ENCODE measurements at places on chromosomes 1 and 21.

GRCh38 chr1:111734426-111734825 lies 4.8 kb downstream of the INKA2 start:
- no peak for DNase-seq

DNA sequence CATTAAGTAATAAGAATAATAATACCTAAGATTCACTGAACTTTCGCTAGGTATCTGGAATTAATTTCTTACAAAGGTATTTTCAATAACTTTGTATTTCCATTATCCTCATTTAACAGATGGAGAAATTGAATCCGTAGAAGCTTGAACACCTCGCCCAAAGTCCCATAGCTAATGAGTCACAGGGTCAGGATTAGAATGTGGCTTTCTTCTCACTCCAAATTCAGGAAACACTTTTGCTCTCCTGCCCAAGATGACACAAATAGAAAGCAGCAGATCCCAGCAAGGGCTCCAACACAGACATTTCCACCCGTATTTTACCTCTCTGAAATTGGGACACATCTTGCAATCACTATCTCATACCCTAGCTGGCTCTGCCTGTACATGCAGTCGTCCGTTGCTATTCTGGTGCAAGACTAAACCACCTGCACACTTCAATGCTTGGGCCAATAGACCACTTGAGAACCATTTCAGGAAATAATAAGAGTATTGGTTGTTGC lies 125.9 kb upstream of the GREM2 start:
- DNase-seq: no peak

GRCh38 chr1:1954831-1955441 lies 35.9 kb upstream of the TMEM52 start:
- DNase-seq: peak; percentile 51

DNA sequence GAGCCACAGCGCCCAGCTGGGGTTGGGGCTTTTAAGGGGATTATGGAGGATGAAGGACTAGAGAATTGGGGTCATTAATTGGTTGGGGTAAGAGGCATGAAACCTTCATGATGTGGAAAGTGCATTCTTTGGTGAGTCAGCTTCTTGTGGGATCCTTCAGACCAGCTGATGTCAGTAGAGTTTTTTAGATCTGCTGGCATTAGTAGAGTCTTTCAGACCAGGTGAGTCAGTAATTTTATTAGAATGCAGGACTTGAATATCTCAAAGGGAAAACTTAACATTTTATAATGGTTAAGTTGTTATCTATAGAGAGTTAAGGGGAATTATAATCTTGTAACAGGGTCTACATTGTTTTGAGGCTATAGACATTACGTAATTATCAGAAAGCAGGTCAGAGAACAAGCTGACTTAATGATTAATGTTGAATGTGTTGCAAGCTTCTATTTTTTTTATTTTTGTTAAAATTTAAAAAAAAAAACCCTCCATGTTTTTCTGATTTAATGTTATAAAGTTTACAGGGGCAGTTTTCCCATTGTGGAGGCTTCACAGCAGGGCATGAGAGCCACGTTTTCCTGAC lies 160.9 kb upstream of the FMN2 start:
- DNase-seq: no peak

Measured in activated naive CD8-positive, alpha-beta T cell treated with anti-CD3 and anti-CD28 coated beads, Interleukin-2, amount 50 U/mL, for 24 hours (primary cell).